ENCODE measurements at places on chromosomes 11 and 22.

- DNase-seq, result no peak
Observed at GRCh38 chr11:128284634-128285033, 302.7 kb downstream of the ETS1 start.

GRCh38 chr11:73139476-73140198, 2.5 kb downstream of the FCHSD2 start:
- no peak for DNase-seq

DNA sequence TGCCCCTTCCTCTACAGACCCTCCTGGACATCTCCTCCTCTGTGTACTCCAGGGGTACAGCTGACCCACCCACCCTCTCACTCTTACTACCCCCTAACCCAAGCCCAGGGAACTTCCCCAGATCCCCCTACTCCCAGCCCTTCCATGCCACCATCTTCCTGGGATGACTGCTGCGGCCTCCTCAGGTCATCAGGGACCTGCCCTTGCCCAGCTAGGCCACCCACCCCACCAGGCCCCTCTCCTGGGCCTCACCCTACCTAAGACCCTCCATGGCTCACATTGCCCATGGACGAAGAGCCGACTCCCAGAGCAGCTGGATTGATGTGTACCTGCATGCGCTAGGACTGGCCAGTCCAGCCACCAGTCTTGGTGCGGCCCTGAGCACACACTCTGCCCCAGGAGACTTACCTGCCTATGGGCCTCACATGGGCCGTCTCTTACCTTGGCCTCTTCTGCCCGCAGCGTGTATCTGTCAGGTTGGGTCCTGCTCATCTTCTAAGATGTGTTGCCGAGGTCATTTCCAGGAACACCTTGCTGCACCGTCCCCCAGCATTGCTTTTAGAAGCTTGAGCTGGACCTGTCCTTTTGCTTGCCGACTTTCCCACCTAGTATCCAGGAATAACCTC, 2.0 kb upstream of the CLDN5 start:
- DNase-seq, result no peak

GRCh38 chr22:49855251-49855911, 1.7 kb downstream of the ZBED4 start:
- no peak for DNase-seq

GRCh38 chr11:81072273-81072672, 1631.4 kb upstream of the TENM4 start:
- no peak for DNase-seq

- no peak for DNase-seq
Observed at GRCh38 chr11:61778920-61779650, 13.3 kb downstream of the TMEM258 start.

DNA sequence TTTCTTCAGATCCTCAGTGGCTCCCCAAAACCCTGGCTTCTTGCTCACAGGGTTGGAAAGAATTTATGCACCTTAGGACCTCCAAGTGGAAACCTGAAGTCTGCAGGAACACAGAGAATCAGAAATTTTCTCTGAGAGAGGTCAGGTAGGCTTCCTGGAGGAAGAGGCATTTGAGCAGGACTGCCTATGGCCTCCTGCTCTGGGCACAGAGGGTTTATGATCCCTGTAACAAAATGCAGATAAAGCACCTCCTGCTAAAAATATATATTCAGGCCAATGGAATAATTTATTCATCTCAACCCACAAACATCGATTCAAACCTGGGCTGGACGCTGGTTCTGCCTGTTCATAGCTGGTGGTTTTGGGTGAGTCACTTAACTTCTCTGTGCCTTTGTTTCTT, 68.1 kb upstream of the FGF3 start:
- DNase-seq, result no peak

- DNase-seq, result no peak
Observed at GRCh38 chr11:48093795-48094642, 113.7 kb downstream of the PTPRJ start.

DNA sequence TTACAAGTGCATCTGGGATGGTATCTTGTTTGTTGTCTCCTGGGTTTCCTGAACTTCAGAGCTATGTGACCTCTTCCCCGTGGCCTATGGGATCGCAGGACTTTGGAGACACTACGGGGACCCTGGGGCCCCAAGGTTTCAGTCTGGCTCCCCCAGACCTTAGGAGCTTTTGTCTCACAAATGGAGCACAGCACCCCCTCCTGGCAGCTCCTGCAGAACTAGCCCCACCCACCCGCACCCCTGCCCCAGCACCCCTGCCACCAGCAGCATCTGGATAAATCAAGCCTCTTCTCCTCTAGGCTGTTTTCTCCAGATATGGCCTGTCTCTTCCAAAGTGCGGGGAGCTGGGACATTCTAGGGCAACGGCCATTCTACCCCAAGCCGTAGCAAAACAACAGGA, 10.4 kb downstream of the RCOR2 start:
- DNase-seq, result no peak

GRCh38 chr11:44817207-44817949, 90.6 kb downstream of the TSPAN18 start:
- DNase-seq, result no peak

Measured in activated B cell treated with CpG ODN at 0.5 μM for 24 hours (primary cell).